ENCODE measurements at places on chromosomes 16 and 17.

GRCh38 chr17:57548421-57549410, 196.4 kb downstream of the CCDC182 start:
- DNase-seq = peak; percentile 35

- no peak for DNase-seq
These were observed 53.8 kb downstream of the NXN start for GRCh38 chr17:925817-926216.

DNA sequence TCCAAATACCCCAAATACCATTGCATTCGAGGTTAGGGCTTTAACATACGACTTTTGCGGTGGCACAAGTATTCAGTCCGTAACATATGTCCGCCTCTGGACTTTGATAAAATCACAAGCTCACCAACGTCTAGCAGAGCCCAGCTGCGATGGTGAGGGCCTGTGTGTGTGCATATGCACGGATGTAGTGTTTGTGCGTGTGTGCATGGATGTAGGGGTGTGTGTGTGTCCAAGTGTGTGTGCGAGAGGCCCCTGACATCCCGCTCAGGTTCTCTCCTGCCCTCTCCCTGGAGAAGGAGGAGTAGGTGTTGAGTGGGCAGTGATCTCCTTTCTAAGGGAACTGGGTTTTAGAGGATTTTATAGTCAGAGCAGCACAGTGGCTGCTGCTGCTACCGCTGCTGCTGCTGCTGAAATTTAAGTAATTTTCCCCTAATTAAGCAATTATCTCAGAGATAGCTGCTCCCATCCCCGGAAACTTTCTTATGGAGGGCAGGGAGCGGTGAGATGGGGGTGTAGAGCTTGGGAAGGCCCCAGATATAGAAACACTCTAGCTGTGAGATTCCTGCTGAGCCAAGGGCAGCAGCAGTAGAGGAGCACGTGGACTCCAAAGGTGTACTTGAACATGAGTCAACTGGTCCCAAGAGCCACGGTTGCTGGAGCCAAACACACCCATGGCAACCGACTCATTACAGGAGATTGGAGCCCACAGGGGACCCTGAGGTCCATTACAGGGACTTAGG, 121.7 kb upstream of the SDK2 start:
- no peak for DNase-seq

GRCh38 chr17:40340880-40341807, 23.4 kb downstream of the GJD3 start:
- DNase-seq = peak; percentile 79

GRCh38 chr16:17802571-17802970, 331.8 kb upstream of the XYLT1 start:
- no peak for DNase-seq

- no peak for DNase-seq
These were observed 52.3 kb upstream of the LGALS9 start for GRCh38 chr17:27578718-27579085.

- DNase-seq = peak; percentile 93
These were observed at the start of gene RPTOR for GRCh38 chr17:80544655-80545498. Gene RPTOR (plus strand): TSS chr17:80544838. CDS start chr17:80545630, 792 bp downstream.

- DNase-seq = no peak
These were observed 7.3 kb upstream of the SMG1 start for GRCh38 chr16:18933501-18933900.

GRCh38 chr16:50185005-50185505, 31.9 kb downstream of the TENT4B start:
- DNase-seq = no peak

DNA sequence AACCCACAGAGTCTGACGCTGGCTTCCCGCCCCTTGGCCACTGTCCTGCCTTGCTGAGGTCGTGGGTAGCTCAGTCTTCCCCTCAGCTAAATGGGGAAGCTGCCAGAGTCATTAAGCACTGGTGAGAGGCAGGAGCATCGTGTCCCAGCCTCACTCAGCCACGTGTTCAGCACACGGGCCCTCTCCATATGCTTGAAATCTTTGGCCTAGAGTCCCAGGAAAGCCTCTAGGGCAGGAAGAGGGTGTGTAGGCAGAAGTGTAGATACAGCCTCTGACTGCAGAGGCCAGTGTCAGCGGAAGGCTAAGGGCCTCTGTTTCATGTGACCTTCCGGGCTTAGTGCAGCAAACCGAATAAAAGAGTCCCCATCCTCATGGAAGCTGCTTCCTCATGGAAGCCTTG, 4.1 kb downstream of the DHODH start:
- DNase-seq = no peak

GRCh38 chr17:78027121-78027520, 68.6 kb downstream of the TNRC6C start:
- DNase-seq = no peak
